ENCODE measurements at places on chromosomes 12 and 14.

- no peak for DNase-seq
Measured at GRCh38 chr14:55028476-55028875, 1.4 kb downstream of the SOCS4 start.

GRCh38 chr14:30620178-30620577 lies 1.9 kb upstream of the SCFD1 start:
- DNase-seq, result no peak

DNA sequence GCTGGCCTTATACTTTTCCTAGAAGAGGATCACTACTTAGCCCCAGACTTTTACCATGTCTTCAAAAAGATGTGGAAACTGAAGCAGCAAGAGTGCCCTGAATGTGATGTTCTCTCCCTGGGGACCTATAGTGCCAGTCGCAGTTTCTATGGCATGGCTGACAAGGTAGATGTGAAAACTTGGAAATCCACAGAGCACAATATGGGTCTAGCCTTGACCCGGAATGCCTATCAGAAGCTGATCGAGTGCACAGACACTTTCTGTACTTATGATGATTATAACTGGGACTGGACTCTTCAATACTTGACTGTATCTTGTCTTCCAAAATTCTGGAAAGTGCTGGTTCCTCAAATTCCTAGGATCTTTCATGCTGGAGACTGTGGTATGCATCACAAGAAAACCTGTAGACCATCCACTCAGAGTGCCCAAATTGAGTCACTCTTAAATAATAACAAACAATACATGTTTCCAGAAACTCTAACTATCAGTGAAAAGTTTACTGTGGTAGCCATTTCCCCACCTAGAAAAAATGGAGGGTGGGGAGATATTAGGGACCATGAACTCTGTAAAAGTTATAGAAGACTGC lies 1.5 kb downstream of the MGAT2 start:
- no peak for DNase-seq

- no peak for DNase-seq
Measured at GRCh38 chr14:70888681-70889175, 18.5 kb upstream of the PCNX1 start.

GRCh38 chr14:65413739-65414045 lies 1.2 kb downstream of the FUT8 start:
- DNase-seq, result no peak

GRCh38 chr14:95519699-95520098 lies 3.2 kb upstream of the SYNE3 start:
- DNase-seq, result no peak

DNA sequence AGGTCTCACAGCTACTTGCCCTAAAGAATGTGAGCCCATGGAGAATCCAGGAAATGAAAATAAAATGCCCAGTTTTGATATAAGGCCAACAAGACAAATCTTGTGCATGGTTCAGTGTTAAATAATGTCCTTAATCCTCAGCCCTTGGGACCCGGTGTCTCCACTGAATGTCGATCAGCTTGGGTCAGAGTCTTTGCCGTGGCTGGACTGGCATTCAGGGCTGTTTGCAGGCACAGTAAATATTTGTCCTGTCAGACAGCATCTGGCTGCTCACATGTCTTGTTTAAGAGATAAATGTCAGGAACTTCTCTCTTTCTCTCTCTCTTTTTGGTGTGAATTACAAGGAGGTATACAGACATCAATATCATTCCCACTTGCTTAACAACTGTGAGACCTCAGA lies 452.5 kb downstream of the FUT8 start:
- no peak for DNase-seq

GRCh38 chr14:34379816-34380470 lies 82.1 kb downstream of the SPTSSA start:
- no peak for DNase-seq

GRCh38 chr14:100762901-100763300 lies 36.2 kb downstream of the DLK1 start:
- DNase-seq, result no peak

GRCh38 chr12:21073822-21074460 lies 57.1 kb upstream of the SLCO1B1 start:
- DNase-seq, result no peak

DNA sequence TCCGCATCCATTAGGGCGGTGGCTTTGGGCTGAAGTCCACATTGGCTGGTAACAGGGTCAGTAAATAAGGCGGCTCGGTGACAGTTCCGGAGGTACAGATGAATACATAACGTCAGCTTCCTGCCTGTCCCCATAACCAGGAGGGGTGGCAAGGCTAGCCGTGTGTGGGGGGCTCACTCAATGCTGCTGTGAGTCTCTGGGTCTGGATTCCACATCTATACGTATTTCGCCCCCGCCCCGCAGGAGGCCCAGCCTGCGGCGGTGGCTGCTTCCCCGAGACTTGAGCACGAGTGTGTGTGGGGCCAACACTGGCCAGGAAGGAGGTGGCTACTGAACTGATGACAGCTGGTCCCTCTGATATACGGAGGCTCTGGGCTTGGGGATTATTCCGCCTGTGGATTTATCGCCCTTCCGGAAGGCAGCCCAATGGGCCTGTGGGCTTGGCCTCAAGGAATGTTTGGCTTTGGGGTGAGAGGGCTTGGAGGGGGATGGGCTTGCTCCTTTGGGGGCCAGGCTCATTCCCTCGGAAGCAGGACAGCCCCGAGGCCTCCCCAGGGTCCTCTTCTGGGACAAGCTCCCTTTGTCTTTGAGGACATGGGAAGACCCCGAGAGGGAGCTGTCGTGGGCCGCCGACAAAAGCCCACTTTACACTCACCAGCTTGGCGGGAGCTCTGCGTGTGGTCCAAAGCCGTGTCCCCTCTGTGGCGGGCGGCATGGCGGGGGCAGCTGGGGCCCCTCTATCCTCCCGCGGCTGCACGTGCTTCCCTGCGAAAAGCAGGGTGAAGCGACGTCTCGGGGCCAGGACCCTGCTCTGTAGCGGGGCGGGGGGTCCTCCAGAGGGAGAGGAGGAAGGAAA lies 82.1 kb downstream of the KIF26A start:
- DNase-seq, result no peak

DNA sequence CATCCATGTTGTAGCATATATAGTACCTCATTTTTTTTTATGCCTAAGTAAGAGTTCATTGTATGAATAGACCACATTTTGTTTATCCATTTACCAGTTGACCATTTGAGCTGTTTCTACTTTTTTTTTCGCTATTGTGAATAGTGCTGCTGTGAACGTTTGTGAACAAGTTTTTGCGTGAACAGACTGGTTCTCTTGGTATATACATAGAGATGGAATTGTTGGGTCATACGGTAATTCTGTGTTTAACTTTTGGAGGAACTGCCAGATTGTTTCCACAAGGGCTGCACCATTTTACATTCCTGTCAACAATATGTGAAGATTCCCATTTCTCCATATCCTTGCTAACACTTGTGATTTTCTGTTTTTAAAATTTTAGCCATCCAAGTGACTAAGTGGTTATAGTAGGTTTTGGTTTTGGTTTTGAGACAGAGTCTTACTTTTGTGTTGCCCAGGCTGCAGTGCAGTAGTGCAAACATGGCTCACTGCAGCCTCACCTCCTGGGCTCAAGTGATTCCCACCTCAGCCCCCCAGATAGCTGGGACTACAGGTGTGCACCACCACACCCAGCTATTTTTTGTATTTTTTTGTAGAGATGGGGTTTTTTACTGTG lies 68.3 kb upstream of the AMN start:
- DNase-seq, result no peak

GRCh38 chr12:32756476-32757066 lies 874 bp upstream of the YARS2 start:
- no peak for DNase-seq

- no peak for DNase-seq
Measured at GRCh38 chr12:120039711-120040110, 50.7 kb downstream of the BICDL1 start.

GRCh38 chr14:105899657-105900397 lies 373.4 kb downstream of the TMEM121 start:
- DNase-seq, result no peak

DNA sequence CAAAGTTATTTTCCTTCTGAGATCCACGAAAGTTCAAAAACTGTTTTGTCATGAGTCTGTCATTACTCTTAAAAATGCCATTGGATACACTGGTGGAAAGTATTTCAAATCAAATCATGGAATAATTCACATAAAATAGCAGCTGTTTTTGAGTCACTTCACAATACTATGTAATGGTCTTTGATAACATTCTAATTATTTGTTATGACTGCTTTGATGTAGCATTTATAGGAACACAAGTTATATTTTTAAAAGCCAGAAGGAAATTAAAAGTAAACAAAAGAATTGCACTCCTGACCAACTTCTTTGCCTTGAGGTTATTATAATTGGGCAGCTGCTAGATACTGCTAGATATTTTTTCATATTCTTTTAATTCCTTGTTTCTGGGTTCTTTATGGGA lies 473.2 kb downstream of the CCER1 start:
- no peak for DNase-seq

DNA sequence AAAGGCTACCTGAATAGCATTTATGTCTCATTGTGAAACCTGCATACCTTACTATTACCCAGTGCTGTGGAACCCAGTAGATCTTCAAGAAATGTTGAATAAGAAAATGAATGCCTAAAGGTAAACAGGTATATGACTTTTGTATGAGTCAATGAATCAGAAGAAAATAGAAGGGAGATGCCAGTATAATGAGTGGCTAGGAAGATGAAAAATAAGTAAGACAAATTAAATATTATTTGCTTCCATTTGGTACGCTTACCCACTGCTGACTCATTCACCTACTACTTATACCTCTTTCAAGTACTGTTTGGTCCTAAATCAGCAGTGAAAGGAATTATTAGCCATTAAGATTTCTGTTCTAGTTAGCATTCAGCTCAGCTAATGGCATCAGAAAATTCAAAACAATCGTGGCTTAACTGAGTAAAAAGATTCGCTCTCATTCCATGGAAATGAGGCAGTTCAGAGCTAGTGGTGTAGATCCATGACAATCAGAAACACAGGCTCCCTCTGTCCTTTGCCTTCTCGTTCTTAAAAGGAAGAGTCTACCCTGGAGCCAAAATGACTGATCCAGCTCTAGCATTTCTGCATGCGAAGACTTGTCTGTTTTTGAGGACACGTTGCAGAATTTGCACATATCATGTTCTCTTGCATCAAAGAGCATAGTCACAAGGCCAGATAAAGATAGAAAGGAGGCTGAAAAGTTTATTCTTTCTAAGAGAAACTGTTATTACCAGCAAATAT lies 705.8 kb upstream of the USP15 start:
- no peak for DNase-seq

DNA sequence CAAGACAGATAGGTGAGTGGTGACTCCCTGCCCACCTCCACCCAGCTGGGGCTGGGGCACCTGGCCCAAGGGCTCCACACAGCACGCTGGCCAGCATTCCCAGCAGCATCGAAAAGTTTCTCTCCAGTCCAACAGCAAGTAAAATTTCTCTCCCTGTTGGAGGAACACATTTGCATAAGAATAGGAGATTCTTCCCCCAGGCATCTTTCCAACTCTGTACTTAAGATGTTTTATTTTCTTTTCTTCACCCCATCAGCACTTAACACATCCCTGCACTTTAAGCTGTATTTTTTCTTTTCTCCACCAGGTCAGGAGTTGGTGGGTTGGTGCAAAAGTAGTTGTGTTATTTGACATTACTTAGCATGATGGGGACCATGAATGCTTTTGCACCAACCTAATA lies 47.2 kb downstream of the OR9K2 start:
- DNase-seq, result no peak

GRCh38 chr14:60220084-60220483 lies 28.9 kb upstream of the PPM1A start:
- DNase-seq, result no peak

GRCh38 chr12:19893514-19893913 lies 454.2 kb downstream of the AEBP2 start:
- DNase-seq, result no peak

DNA sequence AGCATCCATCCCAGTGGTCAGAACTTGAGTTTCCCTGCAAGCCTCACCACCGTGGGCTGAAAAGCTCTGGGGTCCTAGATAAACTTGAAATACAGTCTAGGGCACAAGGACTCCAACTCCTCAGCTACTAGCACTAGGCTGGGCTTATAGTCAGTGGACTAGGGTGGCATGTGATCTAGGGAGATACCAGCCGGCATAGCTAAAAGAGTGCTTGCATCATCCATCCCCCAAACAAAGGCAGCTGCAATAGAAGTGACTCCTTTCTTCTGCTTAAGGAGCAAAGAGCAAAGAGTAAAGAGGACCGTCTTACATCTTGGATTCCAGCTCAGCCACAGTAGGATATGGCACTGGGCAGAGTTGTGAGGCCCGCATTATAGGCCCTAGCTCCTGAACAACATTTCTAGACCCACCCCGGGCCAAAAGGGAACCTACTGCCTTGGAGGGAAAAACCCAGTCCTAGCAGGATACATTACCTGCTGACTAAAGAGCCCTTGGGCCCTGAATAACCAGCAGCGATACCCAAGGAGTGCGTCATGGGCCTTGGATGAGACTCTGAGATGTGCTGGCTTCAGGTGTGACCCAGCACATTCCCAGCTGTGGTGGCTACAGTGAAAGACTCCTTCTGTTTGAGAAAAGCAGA lies 17.9 kb upstream of the SOS2 start:
- no peak for DNase-seq

DNA sequence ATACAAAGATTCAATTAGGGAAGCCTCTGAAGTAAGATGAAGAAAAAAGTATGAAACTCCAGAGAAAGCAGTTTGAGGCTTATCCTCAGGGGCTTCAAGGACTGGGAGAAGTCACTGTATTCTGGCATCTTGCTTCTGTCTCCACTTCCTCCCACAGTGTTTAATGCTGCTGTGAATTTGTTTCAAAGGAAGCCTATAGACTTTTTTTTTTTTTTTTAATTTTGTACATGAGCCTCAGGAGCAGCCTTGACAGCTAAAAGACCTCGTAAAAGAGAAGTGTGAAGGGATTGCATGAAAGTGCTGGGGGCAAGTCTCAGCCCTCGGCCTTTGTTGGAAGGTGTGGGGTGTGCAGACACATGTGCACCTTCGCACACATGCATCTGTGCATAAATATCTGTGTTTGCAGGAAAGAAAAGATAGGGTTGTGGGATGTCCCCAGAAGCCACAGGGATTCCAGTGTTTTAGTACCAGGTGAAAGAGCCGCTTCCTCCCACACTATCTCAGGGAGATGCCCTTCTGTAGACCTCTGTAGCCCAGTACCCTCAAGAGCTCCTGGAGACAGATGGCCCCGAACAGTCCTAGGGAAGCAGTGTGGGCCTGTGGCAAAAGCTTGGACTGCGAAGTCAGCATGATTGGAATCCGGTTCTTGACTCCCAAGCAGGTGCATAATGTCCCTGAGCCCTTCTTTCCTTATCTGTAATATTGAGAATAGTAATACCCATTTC lies 193.5 kb upstream of the BCL2L14 start:
- DNase-seq, result no peak

GRCh38 chr12:50615907-50616296 lies 111.1 kb downstream of the DIP2B start:
- no peak for DNase-seq

- no peak for DNase-seq
Measured at GRCh38 chr12:63387771-63388170, 236.8 kb upstream of the AVPR1A start.

DNA sequence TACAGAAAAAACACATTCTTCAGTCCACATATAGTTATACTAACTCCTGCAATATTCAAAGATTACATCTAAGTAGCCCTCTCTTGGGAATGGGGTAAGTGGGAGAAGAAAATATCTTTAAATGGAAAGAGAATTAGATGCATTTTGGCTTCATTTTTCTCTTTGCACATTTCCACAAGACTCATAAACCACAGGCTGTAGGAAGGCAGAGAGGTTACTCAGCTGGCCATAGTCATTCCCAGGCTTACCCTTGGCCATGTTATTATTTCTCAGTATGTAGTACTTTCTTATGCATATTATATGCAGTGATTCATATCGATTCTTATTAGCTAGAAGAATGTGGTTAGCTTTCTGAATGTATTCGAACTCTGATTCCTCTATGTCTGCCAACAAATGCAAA lies 92.2 kb downstream of the PTPRR start:
- DNase-seq, result no peak

All from progenitor cell of endocrine pancreas (in vitro differentiated cells).